ENCODE measurements at places on chromosomes 3 and 15. TPM values are rescaled to one million over a fixed set of nuclear protein-coding genes. Genes with fewer than 3 reads are reported as not detected.

The SLC24A5 gene
- total RNA-seq, result not detected

The ZNF619 gene
- total RNA-seq, result 5.2 TPM

The SMCO1 gene
- under 0.01 TPM for total RNA-seq

The MUC4 gene
- total RNA-seq, result not detected

The MST1 gene
- total RNA-seq, result 5.2 TPM

The ACKR2 gene
- total RNA-seq, result not detected

The SCG3 gene
- total RNA-seq, result not detected

The GP5 gene
- not detected for total RNA-seq

The CALML4 gene
- 1.7 TPM for total RNA-seq

The ABI3BP gene
- 4.2 TPM for total RNA-seq

The CCDC80 gene
- 158 TPM for total RNA-seq

The NR2E3 gene
- 0.97 TPM for total RNA-seq

The IL17RB gene
- total RNA-seq, result 0.32 TPM

DNA sequence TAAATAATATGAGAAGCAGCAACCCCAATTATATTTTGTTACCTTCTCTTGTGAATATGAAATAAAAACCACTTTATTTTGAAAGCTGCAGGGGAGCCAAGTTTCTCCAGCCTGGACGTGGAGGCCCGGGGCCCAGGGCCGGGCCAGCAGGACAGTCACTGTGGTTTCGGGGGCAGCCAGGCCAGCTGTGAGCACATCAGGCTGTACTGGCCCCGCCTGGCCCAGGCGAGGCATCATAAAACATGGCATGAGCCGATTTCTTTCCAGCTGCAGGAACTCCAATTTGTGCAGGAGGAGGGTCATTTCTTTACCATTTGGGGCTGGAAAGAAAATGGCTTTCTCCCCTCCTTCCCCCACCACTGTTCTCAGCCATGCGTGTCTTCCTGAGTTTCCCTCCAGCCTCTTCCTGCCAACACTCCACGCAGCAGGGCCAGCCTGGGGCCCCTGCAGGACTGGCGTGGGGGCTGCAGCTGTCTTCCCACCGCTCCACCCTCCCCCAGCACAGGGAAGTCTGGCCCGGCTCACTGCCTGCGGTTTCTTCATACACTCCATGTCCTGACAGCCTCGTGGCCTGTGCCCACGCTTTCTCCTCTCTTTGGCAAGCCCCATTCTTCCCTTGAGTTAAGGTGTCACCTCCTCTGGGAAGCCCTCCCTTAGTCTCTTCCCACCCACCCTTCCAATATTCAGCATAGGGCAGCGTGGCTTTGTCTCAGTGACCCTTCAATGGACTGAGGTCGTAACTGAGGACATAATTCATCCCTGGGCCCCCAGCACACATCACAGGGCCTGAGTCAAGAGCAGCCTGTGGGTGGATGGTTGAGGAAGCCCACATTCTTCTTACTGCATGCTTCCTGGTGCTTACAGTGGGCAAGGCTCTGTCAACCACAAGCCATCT, 135.8 kb downstream of the CHSY1 start:
- DNase-seq, result peak; percentile 88

DNA sequence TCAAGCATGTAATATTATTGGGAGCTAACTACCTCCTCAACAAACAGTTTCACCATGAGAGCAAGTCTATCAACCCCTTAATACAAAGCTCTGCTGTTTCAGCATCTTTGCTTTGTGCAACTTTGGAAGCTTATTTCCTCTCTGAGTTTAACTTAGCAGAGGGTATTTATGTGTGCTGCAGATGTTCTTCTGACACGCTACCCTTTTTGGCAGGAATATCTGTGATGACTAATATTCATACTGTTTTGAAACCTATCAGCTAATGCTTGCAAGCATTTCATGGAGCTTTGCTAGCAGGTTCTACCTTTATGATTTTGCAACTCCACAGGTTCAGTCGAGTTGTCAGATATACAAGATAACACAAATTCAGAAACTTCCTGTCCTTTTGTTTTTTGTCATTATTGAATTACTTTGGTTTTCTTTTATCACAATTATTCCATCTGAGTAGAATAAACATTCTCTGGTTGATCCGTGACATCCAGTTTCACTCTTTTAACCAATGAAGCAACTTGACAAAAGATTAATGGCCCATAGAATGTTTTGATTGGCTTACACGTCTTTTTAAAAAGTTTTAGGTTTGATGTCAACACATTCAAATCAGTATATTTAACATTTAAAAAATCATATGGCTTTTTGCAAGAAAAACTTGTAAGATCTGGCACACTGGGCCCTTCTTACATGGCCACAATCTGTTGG, 1.7 kb upstream of the SLC9A9 start:
- DNase-seq, result peak; percentile 86

GRCh38 chr3:125200731-125201139, 11.8 kb downstream of the SLC12A8 start:
- no peak for DNase-seq

GRCh38 chr15:37056177-37057121, 43.9 kb downstream of the MEIS2 start:
- peak; percentile 22 for DNase-seq

- peak; percentile 6 for DNase-seq
Observed at GRCh38 chr3:157921811-157922210, 184.4 kb downstream of the SHOX2 start.

DNA sequence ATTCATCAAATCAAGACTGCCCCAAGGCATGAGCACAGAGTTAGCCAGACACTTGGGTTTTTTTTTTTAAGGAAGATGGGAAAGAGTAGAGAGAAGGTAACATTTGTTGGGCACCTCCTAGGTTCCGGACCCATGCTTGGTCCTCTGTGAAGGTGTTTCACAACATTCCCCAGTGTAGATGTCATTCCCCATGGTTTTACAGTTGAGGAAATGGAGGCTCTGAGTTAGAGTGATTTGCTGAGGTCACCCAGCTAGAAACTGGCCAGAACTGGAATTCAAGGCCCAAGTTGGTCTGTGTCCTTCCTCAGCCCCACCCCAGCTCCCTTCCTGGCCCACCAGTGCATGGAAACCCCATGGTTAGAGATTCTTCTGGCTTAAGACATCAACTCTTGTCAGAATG, 19.9 kb downstream of the WNT7A start:
- DNase-seq, result no peak

GRCh38 chr15:68228143-68228970, 1.2 kb downstream of the CLN6 start:
- DNase-seq, result peak; percentile 14

- peak; percentile 15 for DNase-seq
Observed at GRCh38 chr3:114499976-114500375, 206.1 kb downstream of the TIGIT start.

GRCh38 chr15:63998489-63998888, 47.8 kb downstream of the DAPK2 start:
- no peak for DNase-seq

DNA sequence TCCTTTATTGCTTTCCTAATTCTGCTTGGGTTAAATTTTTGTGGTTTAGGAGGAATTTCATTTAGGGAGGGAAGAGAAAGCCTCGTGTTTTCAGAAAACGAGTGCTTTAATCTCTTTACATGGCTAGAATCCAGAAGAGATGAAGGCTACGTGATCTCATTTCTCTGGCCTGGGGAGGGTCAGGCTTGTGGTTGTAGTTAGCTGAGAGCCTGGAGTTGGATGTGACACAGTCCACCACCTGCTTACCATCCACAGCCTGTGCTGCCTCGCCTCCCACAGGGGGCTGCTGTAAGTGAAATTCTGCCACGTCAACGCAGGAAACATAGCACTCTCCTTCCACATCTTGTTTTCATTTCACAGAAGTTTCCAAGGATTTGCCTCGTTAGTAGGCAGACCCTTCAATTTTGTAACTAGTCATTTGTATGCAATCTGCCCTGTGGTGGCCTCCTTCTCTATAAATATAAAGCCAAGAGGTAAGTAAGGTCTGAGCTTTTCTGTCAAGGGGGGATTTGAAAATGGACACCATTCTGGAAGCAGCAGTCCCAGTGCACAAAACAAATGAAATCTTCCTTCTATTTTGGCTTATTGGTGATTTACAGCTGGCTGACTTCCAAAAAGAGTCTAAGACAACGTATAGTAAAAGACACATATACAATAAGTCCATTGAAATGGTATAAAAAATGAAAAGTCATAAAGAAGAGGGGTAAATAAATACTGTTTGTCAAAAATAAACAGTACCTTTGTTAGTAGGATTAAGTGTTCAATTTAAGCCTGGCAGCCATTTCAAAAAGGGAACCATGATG, 3.4 kb downstream of the GXYLT2 start:
- peak; percentile 100 for DNase-seq

DNA sequence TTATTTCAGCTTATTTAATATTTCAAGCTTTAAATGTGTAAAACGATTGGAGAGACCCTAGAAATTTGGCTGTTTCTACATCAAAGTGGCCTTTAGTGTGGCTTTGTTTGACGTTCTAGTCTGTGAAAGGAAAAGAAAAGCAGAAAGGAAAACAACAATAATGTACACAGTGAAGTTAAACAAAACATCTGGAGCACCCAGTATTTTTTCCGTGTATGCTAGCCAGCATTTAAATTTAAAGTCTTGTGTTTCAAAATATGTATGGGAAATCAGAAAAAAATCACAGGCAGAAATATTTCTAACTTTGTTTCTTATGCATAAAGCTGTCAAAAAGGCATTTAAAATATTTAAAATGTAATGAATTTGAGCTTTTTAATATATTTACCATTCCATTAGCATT, 218.1 kb downstream of the NAALADL2 start:
- peak; percentile 40 for DNase-seq

DNA sequence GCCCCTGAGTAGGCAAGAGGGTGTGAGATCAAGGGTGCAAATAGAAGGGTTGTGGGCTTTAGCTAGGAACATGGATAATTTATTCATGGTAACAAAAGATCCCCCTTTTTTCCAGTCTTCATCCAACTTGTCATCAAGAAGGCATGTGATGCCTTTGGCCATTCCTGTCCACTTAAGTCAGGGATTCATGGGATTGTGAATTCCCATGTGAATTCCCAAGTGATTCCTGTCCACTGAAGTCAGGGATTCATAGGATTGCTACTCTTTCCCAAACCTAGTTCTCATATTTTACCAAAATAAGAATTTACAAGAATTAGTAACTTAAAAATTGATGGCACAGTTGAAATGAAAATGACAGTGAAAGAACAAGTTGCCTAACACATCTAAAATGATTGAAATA, 40.8 kb downstream of the HMG20A start:
- no peak for DNase-seq

DNA sequence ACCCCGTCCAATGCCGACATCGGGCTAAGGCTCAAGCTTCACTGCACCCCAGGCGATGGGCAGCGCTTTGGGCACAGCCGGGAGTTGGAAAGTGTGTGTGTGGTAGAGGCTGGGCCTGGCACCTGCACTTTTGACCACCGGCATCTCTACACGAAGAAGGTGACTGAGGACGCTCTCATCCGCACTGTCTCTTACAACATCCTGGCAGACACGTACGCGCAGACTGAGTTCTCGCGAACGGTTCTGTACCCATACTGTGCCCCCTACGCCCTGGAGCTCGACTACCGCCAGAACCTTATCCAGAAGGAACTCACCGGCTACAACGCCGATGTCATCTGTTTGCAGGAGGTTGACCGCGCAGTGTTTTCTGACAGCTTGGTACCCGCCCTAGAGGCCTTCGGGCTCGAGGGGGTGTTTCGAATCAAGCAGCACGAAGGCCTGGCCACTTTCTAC, 1.0 kb downstream of the PDE12 start:
- peak; percentile 65 for DNase-seq

DNA sequence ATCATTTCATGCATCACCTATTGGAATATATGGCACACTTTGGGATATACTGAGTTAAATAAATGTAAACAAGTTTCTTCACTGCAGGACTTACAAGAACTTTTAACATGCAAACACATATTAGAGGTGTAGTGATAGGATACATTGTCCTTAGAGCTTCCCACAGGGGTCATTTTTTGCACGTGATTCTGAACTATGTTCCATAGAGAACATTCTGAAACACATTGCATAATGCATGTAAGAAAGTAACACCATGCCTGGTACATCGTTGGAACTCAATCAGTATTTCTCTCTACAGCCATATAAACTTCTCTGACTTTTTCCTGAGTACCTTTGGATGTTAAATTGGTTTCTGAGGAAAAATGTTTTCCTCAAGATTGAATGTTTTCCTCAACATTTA, 28.3 kb downstream of the MRAS start:
- DNase-seq, result no peak

DNA sequence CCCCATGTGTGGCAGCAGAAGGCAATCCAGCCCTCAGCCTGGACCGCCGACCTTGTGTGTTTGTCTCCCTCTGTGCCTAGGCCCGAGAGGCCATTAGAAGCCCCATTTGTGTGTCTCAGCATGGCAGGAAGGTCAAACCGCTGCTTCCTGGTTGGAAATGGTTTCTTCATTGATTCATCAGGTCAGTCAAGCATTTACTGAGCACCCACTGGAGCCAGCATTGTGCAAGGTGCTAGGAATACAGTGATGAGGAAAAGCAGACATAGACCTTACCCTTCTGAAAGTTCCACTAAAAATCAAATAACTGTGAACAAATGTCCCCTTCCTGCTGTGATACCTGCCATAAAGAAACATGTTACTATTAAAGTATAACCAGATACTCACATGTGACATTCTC, 265.9 kb upstream of the CTDSPL start:
- no peak for DNase-seq

GRCh38 chr15:48962662-48963523, 826 bp downstream of the SHC4 start:
- DNase-seq, result peak; percentile 69

DNA sequence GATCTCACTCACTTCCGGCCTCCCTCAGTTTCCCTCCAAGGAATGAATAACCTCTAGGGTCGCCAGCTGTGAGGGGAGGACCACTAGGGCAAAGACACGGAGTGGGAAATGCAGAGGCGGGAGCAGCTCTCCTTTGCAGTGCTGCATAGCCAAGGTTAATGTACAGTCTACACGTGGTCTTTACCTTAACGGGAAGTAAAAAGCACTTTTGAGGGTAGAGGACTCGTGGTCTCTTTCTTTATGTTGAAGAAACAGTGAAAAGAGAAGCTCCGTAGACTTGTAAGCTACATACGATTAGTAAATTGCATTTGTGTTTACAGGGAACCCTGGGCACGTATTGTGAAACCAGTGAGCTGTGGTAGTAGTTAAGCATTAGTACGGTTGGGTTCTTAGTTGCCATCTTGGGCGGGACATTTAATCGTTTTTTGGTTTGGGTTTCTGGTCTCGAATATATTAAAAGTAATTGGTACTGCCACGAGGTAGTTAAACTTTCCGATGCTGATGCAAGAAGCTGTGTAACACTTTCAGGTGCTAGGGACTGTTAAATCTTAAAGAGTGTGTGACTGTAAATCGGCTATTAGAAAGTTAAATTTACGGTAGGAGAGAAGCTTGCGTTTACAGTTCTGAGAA, 828 bp downstream of the U2SURP start:
- peak; percentile 60 for DNase-seq

- DNase-seq, result no peak
Observed at GRCh38 chr15:31508656-31509055, 182.0 kb downstream of the KLF13 start.

DNA sequence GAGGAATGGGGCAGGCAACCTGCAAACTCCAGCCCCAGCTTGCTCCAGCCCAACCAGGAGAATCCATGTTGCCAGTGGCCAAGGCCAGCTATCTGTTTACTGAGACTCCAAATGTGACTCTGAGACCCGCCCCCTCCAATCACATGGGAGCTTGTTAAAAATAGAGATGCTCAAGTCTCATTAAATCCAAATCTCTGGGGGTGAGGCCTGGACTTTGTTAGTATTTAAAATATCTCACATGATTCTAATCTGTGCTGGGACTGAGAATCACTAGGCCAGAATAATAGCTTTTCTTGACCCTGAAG, 224.2 kb upstream of the TBL1XR1 start:
- no peak for DNase-seq

- DNase-seq, result no peak
Observed at GRCh38 chr3:19365471-19365870, 217.2 kb downstream of the KCNH8 start.

GRCh38 chr3:158804441-158804840, 2.6 kb downstream of the MFSD1 start:
- no peak for DNase-seq
